ENCODE measurements at places on chromosomes 1 and 21.

- no peak for DNase-seq
These were observed 22.4 kb downstream of the CAPZB start for GRCh38 chr1:19462781-19463503.

- DNase-seq: no peak
These were observed 185.9 kb upstream of the EDN2 start for GRCh38 chr1:41670217-41670957.

- DNase-seq: no peak
These were observed 15.8 kb downstream of the SYNJ1 start for GRCh38 chr21:32712043-32712442.

DNA sequence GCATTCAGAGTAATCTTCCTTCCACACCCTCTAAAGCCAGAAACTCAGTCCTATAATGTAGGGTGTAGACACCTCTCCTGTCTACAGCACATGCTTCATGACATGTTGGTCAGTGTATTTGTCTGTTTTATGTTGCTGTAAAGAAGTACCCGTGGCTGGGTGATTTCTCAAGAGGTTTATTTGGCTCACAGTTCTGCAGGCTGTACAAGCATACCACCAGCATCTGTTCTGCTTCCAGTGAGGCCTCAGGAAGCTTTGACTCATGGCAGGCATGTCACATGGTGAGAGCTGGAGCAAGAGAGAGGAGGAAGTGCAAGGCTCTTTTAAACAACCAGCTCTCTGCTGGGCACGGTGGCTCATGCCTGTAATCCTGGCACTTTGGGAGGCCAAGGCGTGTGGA is 12.1 kb downstream of the PLOD1 start:
- no peak for DNase-seq

- DNase-seq: no peak
These were observed 94.6 kb downstream of the SETD4 start for GRCh38 chr21:35965699-35966098.

DNA sequence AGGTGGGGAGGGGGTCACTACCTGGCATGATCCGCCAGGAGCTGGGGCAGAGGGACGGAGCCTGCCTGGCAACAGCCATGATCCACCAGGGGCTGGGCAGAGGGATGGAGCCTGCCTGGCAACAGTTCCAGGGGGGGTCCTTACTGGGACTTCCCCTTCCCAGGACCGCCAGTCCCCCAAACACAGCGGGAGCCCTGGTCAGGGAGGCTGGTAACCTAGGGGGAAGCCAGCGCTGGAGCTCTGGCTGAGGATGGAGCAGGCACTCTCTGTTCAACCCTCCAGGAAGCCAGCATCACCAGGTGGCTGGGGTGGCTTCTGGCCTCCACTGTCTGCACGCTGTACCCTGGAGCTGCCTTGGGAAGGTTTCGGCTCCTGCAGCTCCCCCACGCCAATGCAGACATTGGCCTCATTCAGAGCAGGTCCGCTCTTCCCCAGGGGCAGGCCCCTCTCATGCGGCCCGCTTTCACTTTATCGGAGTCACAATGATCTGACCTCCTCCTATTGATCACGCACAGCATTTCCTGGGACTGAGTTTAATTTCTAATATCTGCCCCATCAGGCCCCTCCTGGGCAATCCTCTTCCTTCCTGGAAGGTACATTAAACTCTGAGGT is 68.4 kb upstream of the ABCG1 start:
- no peak for DNase-seq

DNA sequence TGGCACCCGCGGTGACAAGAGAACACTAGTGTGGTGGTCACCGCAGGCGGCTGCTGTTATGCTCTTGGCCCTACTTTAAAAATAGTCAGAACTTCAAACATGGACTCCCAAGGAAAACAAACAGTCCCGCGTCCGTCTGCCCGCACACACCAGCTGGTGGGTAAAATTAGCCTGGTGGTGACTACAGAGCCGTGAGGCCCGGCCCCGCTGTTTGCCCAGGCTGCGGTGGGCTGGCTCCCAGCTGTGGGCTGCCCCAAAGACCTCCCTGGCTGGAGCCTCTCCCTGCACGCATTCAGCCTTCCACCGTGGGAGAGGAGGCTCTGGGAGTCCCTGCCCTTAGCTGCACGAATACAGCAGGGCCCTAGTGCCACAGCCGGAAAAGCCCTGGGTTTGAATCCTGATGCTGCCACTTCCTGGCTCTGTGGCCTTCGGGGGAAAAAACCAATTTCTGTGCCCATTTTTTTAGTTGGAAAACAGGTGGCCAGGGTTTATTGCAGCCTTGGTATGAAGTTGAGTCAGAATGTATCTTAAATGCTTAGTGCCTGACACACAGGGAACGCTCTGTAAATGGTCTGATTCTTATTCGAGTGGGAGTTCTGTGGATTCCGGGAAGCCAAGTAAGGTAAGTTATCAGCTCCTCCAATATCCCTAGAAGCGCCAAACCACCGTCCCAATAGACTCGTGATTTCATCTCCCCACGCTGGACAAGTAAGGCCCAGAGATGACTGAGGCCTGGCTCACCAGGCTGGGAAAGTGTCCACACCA is 58.2 kb downstream of the ALPL start:
- no peak for DNase-seq

DNA sequence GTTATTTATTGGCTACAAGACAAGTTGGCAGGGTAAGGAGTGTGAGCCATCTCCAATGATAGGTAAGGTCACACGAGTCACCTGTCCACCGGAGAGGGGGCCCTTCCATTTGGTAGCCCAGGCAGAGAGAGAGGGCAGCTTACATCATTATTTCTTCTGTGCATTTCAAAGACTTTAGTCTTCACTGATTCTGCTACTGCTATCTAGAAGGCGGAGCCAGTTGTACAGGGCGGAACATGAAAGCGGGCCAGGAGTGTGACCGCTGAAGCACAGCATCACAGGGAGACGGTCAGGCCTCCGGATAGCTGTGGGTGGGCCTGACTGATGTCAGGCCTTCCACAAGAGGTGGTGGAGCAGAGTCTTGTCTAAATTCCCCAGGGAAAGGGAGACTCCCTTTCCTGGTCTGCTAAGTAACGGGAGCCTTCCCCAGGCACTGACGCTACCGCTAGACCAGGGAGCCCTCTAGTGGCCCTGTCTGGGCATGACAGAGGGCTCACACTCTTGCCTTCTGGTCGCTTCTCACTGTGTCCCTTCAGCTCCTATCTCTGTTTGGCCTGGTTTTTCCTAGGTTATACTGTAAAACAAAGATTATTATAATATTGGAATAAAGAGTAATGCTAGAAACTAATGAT is 36.7 kb downstream of the ZNF695 start:
- DNase-seq: peak; percentile 38

- no peak for DNase-seq
These were observed 214.5 kb upstream of the PLD5 start for GRCh38 chr1:242738702-242739645.

DNA sequence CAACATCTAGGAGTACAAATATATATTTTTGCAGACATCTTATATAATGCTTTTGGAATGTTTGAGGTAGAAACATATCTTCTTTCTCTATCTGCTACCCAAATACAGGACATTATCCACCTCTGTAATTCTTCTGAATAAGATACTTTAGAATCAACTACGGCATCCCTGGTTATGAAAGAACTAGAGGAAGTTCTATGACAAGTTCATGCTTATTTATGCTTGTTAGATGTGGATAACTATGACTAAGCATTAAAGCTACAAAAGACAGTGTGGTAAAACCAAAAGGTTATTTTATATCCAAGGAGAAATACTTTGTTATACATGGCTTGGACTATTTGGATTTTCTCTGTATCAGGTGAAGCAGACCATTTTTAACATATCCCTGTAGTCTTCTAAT is 894.0 kb downstream of the KCNT2 start:
- DNase-seq: no peak

- DNase-seq: no peak
These were observed 15.2 kb downstream of the SAMD11 start for GRCh38 chr1:938711-939489.

GRCh38 chr1:9284061-9284460 is 8.6 kb upstream of the SPSB1 start:
- DNase-seq: no peak

- DNase-seq: peak; percentile 93
These were observed 2.0 kb upstream of the EFNA4 start for GRCh38 chr1:155061381-155062150.

GRCh38 chr1:8510041-8510823 is 192.3 kb downstream of the SLC45A1 start:
- DNase-seq: peak; percentile 68

DNA sequence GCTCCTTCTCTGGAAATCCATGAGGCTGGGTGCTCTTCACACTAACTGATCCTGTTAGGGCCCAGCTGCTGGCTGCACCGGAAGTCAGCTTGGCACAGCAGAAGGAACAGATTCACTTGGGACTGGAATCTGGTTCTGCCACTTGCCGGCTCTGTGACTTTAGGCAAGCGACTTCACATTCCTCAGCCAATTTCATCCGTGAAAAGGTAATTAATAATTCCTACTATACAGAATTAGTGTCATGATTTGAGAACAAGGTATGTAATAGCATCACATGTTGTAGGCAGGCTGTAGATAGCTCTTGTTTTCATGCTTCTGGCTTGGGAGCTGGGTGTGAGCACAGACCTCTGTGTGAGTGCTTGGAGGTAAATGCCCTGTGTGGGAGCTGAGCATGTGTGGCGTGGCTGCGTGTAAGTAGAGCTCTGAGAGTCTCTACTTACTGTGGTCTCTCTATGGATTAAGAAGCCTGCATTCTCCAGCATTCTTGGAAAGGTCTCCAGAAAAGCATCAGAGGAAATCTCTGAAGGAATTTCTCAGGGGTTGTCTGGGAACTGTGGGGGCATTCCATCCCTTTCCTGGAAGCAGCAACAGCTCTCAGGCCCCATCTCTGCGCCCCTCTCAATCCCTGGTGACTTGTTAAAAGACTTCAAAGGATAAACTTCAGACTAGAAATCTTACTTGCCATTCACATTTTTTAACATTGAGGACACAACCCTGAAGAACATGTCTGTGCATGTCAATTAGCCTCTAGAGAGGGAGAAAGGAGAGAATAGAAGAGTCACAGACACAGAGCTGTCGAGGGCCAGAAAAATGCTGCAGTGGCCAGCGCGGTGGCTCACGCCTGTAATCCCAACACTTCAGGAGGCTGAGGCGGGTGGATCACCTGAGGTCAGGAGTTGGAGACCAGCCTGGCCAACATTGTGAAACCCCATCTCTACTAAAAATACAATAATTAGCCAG is 47.7 kb upstream of the PPM1J start:
- no peak for DNase-seq

- no peak for DNase-seq
These were observed 155.6 kb upstream of the CSF3R start for GRCh38 chr1:36638268-36638667.

DNA sequence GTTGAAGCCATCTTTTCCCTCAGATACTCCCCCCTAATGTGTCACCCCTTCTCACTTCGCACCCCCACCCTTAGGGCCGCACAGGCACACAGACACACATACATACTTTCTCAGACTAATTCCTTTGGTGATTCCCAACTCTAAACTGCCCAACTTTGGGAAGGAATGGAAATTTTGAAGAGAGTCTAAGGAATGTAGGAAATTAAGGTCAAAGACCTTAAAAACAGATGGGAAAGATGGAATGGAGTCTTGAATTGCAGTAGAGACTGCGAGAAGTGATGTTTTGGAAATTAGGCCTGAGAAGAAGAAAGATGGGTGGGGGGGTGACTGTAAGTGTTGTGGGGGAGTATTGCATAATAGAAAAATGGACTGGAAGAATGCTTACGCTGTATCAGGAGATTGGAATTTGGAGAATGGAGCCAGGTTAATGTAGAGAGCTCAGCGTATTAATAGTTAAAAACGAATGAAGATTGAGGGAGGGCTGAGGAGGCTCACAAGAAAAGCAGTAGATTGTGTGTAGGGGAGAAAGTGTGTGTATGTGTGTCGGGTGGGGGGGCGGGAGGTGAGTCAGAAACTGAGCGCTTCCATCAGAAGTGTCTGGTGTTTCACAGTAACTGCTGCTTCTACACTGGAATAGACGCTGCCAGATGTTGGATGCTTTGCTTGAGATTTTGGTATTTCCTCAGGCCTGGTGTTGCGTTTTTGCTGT is 1.7 kb downstream of the PIP5K1A start:
- peak; percentile 15 for DNase-seq

DNA sequence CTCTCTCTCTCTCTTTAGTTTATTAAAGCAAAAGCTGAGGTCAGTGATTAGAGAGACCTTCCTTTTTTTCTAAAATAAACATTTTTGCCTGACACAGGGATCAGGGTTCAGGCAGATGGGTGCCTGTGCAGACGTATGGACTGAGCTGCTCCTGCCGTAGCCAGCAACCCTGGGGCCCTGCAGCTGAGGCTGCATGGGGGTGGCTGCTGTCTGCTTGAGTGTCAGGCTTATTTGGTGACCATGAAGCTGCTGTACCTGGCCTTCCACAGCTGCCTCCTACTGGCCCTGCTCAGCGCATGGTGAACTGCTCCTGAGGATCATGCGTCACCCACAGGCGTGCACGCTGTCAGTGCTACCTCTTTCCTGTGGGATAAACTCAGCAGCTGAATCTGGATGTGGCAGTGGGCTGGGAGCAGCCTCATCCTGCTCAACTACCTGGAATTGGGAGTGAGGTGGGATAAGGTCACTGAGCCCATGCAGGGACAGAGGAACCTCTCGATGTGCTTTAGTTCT is 35.1 kb downstream of the GNG4 start:
- DNase-seq: no peak

- DNase-seq: no peak
These were observed 223.6 kb downstream of the LRRC7 start for GRCh38 chr1:69791311-69791710.

- DNase-seq: no peak
These were observed 13.8 kb downstream of the OLIG2 start for GRCh38 chr21:33039536-33039935.

- no peak for DNase-seq
These were observed 431 bp downstream of the CLCN6 start for GRCh38 chr1:11806307-11806936.
